Myometrial cell (primary cell): ENCODE measurements at places on chromosomes 16 and 17. TPM values are rescaled to one million over a fixed set of nuclear protein-coding genes. Genes with fewer than 3 reads are reported as not detected.

CCDC154 gene
- total RNA-seq, result not detected in 2 replicates

KRT39 gene
- not detected in 2 replicates for total RNA-seq

ZFHX3 gene
- 1.2 and 1.4 TPM in 2 replicates for total RNA-seq

ZP2 gene
- total RNA-seq, result not detected in 2 replicates

BCAR1 gene
- 85.1 and 87.6 TPM in 2 replicates for total RNA-seq

SPEM3 gene
- total RNA-seq, result not detected in 2 replicates

ZNF785 gene
- 3.7 and 23.6 TPM in 2 replicates for total RNA-seq

DGKE gene
- total RNA-seq, result 0.58 and 1.6 TPM in 2 replicates

CACNG3 gene
- not detected in 2 replicates for total RNA-seq

TOM1L1 gene
- total RNA-seq, result 22.5 and 23.4 TPM in 2 replicates

VASN gene
- 108 and 121 TPM in 2 replicates for total RNA-seq

SULT1A4 gene
- 3.0 and 9.2 TPM in 2 replicates for total RNA-seq

HEATR9 gene
- total RNA-seq, result not detected in 2 replicates

MYH1 gene
- not detected in 2 replicates for total RNA-seq

MAF gene
- total RNA-seq, result 0.53 and 0.58 TPM in 2 replicates

NXPH3 gene
- total RNA-seq, result under 0.01 and 3.0 TPM in 2 replicates

TBC1D3G gene
- not detected in 2 replicates for total RNA-seq

PIMREG gene
- total RNA-seq, result 98.9 and 112 TPM in 2 replicates

RAMP2 gene
- 1.9 and 5.5 TPM in 2 replicates for total RNA-seq

HASPIN gene
- 4.1 and 5.8 TPM in 2 replicates for total RNA-seq

PMP22 gene
- 29.1 and 32.3 TPM in 2 replicates for total RNA-seq

DRC3 gene
- under 0.01 TPM in 2 replicates for total RNA-seq

CTRB2 gene
- not detected in 2 replicates for total RNA-seq

MYH11 gene
- total RNA-seq, result not detected in 2 replicates

COG1 gene
- 30.1 and 32.3 TPM in 2 replicates for total RNA-seq

NPIPA2 gene
- total RNA-seq, result 0.18 TPM in 1 of 2 replicates, not detected in the other

DNAH9 gene
- total RNA-seq, result not detected in 2 replicates

C16orf89 gene
- total RNA-seq, result 0.29 TPM in 1 of 2 replicates, not detected in the other

SALL1 gene
- total RNA-seq, result 2.5 and 2.9 TPM in 2 replicates

SLC13A2 gene
- total RNA-seq, result not detected in 2 replicates

C1QTNF8 gene
- not detected in 2 replicates for total RNA-seq

CCL2 gene
- 14.7 and 32.3 TPM in 2 replicates for total RNA-seq

TOX3 gene
- total RNA-seq, result not detected in 2 replicates

MT1F gene
- total RNA-seq, result 6.2 TPM in 1 of 2 replicates, not detected in the other

ZNF469 gene
- total RNA-seq, result 1.7 and 1.8 TPM in 2 replicates

ZNF267 gene
- 3.2 and 5.7 TPM in 2 replicates for total RNA-seq

RHBDF1 gene
- 66.5 and 70.3 TPM in 2 replicates for total RNA-seq

GRAPL gene
- total RNA-seq, result not detected in 2 replicates

AIPL1 gene
- not detected in 2 replicates for total RNA-seq

TMC8 gene
- not detected in 2 replicates for total RNA-seq

CMTM1 gene
- total RNA-seq, result 0.35 and 2.0 TPM in 2 replicates
